Activated CD4-positive, alpha-beta T cell treated with anti-CD3 and anti-CD28 coated beads for 4 hours (primary cell): ENCODE measurements at places on chromosomes 3 and 15.

DNA sequence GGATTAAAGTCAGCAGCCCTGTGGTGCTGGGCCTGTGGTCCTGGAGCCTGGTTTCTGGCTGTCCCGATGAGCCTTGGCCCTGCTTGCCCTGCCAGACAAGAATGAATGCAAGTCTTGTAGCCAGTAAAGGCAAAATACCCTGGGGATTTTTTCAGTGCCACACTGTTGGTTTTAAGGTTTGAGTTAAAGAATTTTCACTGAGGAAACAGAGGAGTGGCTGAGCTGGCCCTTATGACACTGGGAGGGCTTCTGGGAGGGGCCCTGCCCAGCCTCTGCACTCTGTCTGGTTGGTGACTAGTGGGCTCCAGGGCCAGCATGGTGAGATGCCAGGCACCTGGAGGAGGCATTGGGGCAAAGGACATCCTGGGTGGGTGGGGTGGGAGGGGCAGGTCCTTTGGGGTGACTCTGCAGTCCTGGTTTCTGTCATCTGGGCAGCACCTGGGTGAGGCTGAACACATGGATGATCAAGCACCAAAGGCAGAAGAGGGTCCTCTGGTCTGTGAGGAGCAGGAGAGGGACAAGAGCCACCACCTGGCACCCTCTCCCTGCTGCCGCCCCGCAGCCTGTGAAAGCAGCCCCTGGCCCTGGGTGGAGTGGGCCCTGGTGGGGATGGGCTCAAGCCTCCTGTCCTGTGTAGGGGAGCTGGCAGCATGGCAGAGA lies 12.5 kb upstream of the PLA2G4E start:
- no peak for DNase-seq

- DNase-seq: no peak
These were observed 100.3 kb downstream of the FSIP1 start for GRCh38 chr15:39682366-39682765.

GRCh38 chr3:185982632-185983031 lies 44.8 kb upstream of the TRA2B start:
- no peak for DNase-seq

DNA sequence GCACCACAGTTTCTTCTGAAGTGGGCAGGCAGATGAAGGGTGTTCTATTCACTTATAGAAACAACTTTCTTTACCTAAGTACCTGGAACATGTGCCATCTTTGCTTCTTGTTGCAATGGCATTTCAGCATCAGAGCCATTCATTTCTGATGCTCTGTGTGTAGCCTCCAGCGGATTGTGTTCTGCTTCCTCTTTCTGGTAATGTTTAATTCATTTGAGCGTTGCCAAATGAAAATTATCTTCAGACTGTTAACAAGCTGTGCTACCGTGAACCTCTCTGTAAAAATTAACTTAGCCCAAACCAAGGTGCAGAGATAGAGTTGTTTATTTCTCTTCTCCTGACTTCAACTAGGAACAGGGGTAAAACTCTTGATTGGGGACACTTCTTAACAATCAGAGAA lies 302.0 kb downstream of the EDEM1 start:
- no peak for DNase-seq

DNA sequence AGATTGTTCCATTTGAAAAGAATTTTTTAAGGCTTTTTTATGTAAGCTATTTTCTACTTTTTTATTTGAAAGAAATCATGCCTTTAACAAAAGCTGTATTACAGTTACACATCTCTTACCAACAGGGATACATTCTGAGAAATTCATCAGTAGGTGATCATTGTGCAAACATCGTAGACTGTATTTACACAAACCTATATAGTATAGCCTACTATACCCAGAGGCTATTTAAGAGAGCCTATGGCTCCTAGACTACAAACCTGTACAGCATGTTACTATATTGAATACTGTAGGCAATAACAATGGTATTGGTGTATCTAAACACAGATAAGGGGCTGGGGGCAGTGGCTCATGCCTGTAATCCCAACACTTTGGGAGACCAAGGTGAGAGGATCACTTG lies 43.1 kb downstream of the PEAK1 start:
- DNase-seq: no peak
